ENCODE measurements at places on chromosomes 5 and 9.

DNA sequence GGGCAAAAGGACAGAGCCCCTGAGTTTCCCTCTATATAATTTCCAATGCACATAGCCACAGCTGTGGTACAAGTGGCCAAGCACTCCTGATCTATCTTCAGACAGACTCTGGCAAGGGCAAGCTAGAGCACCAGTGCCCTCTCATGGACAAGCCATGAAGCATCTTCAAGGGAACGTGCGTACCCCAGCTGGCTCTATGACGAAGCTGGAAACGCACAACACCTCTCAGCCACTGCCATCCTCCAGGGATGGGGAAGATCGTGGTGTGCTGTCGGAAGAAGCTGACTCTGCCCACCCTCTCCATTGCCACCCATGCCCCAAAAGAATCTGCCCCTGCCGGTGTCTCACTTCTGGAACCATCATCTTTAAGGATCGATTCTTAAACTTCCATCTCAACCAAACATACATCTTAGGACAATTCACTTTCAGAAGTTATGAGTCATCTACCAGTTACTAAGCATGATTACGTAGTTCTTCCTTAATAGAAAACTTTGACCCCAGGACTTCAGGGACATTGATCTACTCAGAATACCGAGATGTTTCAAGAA, 482.9 kb downstream of the AGTPBP1 start:
- peak; percentile 5 for DNase-seq

- no peak for DNase-seq
Measured at GRCh38 chr5:7518947-7519560, 123.1 kb downstream of the ADCY2 start.

- DNase-seq: no peak
Measured at GRCh38 chr5:56624751-56625150, 190.6 kb upstream of the MAP3K1 start.

- no peak for DNase-seq
Measured at GRCh38 chr9:38713426-38713825, 6.5 kb downstream of the FAM240B start.

GRCh38 chr5:149094996-149095395, 32.1 kb upstream of the SH3TC2 start:
- DNase-seq: no peak

DNA sequence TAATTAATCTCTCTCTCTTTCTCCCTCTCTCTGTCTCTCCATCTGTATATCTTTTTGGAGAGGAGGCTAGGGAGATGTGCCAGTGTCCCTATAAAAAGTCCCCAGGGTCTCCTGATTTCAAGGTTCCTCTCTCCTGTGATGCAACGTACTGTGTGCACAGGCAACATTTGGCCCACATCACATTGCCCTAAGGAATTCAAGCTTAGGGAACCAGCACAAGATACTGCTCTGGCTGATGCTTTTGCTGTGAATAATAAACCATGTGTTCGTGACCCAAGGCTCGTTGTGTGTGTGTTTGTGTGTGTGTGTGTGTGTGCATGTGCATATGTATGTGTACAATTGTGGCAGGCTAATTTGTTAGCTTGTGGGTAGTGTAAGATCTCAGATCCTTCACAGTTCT, 9.7 kb downstream of the SPATA9 start:
- no peak for DNase-seq

- no peak for DNase-seq
Measured at GRCh38 chr5:152086668-152087067, 162.0 kb upstream of the GLRA1 start.

DNA sequence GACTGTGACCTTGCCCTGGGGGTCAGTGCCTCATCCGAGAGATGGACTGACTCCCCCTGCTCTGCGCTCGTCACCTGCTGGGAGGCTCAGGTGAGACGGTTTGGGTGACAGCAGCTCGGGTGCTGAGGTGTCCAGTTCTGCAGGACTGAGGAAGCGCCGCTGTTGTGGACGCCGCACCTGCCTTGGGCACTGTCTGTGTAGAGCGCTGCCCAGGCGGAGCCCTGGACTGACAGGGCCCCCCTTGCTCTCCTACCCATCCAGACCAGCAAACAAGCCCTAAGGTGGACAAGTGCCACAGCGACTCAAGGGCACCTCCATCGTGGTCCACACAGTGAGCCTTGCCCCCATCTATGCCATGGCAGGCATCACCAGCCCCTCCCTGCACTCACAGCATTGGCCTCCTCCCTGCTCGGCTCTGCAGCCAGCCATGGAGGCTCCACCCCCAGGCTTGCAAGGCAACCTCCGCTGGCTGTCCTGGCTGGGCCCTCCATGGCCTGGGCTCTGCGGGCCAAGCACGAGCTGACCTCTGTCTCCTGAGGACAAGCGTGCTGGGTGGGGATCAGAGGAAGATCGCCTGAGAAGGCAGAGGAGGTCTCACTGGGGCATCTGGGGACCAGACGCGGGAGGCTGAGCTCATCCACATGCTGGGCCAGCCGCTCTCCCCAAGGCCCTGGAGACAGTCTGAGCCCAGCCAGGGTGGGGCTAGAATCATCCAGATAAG, 87.1 kb upstream of the COL5A1 start:
- DNase-seq: no peak

DNA sequence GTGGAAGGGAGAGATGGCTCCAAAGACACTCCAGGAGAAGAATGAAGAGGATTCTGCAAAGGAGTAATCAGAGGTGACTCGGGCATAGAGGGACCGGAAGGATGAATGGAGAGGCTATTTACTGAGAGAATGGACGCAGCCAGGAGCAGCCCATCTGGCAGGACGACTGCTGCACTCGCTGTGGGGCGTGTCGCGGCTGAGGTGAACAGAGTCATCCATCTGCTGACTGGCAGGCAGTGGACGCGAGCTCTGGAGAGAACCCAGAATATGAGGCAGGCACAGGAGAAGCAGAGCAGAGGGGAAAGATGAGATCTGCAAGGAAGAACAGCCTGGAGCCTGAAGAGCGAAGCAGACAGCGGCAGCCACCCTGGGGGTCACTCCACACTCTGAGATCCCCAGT, 16.4 kb downstream of the FGF1 start:
- DNase-seq: no peak

DNA sequence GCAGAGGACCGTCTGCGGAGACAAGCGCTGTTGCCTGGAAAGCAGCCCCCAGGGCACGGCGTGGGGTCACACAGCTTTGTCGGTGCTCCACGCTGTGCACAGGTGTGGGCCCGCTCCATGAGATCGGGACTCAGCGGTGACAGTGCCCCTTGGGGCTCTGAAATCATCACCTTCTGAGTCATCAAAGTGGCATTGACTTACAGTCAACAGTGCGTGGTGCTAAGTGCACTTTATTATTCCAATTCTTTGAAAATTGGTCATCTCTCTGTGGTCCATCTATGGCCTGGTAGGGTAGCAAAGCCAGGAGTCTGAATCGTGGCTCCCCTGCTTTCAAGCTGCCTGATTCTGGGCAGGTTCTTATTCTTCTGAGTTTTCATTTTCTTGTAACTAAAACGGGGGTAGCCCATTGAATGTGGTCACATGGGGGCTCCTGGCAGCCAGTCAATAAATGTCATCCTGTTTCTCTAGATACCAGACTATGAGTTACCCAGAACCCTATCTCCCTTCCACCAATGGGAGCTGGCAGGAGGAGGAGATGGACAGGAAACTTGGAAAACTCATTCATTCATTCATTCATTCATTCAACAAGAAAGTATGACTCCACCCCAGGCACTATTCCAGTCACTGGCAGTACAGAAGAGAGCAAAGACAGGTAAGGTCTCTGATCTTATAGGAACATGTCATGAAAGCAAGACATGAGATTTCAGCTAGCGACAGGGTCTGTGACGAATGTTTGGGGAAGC, 20.3 kb upstream of the UNC5A start:
- no peak for DNase-seq

DNA sequence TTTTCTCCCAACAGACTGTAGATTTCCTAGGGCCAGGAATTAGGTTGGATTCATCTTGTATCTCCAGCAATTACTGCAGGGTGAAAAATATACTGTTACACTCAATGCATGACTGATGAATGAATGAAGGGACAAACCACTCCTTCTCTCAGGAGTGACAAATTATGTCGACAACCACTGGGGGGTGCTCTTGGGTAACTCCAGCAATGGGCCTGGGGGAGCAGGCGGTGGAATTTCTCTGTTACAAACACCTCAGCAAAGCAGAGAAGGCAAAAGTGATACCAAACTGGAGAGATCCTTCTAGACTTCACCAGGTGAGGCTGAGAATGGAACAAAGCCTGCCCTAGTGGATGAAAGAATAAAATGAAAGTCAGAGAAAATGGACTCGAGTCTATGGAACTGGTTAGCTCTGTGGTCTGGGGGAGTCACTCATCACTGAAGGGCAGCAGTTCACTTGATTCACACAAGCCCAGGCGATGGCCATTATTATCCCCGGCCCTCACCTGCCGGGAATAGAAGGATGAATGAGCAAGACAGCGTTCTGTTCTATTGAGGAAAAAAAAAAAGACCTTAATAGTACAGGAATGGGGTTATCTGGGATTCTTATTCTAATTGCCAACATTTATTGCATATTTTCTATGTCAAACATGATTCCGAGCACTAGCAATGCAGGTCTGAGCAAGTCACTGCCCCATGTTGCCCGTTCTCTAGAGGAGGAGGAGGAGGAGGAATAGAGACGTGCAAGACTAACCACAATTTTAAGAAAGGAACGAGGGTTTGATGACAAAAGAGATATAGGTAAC, 341.1 kb downstream of the ASTN2 start:
- DNase-seq: peak; percentile 19

GRCh38 chr5:53924392-53924791, 364.0 kb downstream of the NDUFS4 start:
- no peak for DNase-seq

DNA sequence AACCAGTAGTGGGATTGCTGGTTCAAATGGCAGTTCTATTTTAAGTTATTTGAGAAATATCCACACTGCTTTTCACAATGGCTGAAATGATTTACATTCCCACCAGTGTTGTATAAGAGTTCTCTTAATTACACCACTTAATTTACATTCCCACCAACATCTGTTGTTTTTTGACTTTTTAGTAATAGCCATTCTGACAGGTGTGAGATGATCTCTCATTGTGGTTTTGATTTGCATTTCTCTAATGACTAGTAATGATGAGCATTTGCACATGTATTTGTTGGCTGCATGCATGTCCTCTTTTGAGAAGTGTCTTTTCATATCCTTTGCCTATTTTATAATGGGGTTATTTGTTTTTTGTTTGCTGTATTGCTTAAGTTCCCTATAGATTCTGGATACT, 688.3 kb downstream of the PRR16 start:
- no peak for DNase-seq

DNA sequence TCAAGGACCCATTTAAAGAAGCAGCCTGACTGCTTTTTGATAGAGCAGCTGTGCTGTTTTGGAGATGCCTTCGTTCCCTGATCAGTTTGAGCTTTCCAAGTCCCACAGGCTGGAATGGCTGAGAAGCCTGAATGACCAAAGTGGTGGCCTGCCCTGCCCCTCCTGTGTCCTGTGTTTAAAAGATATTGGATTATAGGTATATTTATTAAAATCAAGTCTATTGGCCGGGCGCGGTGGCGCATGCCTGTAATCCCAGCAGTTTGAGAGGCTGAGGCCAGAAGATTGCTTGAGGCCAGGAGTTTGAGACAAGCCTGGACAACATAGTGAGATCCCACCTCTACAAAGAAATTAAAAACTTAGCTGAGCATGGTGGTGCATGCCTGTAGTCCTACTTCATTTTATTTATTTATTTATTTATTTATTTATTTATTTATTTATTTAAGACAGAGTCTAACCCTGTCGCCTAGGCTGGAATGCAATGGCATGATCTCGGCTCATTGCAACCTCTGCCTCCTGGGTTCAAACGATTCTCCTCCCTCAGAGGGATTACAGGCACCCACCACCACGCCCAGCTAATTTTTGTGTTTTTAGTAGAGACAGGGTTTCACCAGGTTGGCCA, 87.7 kb downstream of the CACNA1B start:
- no peak for DNase-seq

GRCh38 chr9:99046542-99047071, 58.3 kb upstream of the TGFBR1 start:
- no peak for DNase-seq

DNA sequence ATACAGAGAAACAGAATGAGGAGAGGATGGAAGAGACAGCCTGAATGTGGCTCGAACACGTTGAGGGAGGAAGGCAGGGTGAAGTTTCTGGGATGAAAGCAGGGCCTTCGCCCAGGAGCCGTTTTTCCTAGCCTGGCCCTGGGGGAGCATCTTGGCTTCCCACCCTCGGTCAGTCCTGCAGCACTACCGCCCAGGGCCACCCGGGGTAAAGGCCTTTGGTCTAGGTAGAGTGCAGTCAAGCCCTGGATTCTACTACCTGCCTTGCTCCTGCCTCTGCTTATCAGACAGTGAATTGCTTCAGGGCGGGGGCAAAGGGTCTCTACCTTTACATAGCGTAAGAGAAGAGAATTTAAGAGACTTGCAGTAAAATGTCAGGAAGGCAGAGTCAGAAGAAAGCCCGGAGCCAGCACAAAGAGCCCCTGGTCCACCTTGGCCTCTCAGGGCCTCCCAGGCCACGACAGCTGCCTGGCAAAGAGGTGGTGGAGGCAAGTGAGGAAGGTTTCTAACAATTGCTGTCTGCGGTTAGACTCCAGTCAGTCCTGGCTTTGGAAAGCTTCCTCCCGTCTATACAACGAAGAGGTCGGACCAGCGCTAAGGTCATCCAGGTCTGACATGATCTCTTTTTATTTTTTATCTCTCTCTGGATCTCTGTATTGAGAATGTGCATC, 17.9 kb downstream of the COL15A1 start:
- no peak for DNase-seq

- no peak for DNase-seq
Measured at GRCh38 chr9:29456940-29457339, 1883.7 kb upstream of the C9orf72 start.

DNA sequence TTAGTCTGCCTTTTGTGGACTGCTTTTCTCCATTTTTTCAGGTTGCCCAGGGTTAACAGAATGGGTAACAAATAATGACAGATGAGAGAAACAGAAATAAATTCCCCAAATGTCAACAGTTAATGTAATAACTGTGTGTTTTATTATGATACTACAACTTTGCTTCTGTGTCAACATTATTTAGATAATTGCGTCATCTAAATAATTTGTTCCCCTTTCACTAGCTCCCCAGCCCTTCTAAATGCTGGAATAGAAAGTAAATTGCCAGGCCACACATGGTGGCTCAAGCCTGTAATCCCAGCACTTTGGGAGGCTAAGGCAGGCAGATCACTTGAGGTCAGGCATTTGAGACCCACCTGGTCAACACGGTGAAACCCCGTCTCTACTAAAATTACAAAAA, 53.5 kb downstream of the RNF38 start:
- DNase-seq: no peak

GRCh38 chr5:179322071-179323025, 22.9 kb downstream of the ADAMTS2 start:
- no peak for DNase-seq

GRCh38 chr5:103424453-103425205, 138.0 kb downstream of the NUDT12 start:
- DNase-seq: no peak

DNA sequence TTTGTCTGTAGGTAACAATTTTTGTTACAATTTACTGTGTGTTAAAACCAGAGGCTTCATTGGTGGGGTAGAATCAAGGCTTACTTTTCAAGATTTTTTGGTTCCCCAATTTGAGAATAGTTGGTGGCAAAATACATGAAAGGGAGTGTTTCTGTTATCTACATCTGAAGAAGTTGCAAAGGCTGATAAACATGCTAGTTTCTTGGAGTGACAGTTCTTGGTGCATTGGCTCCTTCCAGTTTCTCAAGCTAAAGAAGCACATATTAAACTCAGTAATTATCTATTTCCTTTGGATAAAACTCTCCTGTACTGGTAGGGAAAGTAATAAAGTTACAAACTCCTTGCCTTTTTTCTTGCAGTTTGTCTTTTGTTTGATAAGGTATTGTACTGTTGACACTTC, 5.9 kb downstream of the MACIR start:
- DNase-seq: no peak

GRCh38 chr9:37547328-37547878, 28.8 kb downstream of the FBXO10 start:
- DNase-seq: no peak
